ENCODE measurements at places on chromosomes 6 and 20.

DNA sequence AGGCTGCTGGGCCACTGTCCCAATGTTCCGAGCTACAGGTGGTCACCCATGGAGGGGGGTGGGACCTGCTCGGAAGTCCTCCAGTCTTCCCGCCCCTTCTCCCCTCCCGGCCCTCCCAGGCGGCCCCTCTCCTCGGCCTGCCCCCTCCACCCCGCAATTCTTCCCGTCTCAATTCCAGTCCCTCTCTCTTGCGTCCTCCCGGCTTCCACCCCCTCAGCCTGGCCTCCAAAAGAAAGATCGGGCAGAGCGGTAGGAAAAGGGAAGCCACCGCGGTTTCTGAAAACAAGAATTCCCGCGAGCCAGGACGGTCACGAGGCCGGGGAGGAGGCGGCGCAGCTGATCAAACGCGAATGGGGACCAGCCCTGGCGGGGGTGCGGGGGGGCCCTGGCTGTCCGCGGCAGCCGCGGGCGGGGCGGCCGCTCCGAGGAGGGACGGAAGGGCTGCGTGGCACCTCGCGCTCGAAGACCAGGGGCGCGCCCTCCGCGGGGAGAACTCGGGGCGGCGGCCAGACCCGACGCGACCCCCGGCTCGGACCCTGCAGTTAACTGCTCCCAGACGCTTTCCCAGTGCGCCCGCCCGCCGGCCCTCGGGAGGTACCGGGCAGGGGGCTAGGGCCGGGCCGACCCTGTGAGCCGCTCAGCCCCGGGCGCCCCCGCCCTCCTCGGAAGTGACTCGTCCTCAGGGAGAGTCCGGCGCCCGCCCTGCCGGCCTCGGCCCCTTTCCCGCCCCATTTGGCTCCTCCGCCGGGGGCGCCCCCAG, 1.0 kb downstream of the PXDC1 start:
- DNase-seq = no peak

DNA sequence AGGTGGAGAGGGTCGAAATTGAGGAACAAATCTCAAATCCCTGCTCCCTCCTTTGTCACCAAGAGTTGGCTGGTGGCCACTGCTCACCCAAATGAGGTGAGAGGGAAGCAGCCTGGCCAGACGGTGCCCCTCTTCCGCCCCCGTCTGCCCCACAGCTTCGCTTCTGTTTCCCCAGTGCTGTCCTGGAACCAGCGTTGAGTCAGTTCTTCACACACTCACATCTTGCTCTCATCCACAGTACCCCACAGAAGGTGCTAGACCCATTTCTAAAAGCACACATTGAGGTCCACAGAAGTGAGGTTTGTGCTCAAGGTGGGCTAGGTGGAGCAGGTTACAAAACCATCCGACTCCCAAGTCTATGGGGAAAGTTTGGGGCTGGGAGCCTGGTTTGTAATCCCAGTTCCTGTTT, 3.8 kb downstream of the CEBPB start:
- no peak for DNase-seq

- no peak for DNase-seq
Measured at GRCh38 chr20:41035207-41035606, 6.6 kb downstream of the TOP1 start.

- no peak for DNase-seq
Measured at GRCh38 chr6:7073821-7074525, 33.8 kb upstream of the RREB1 start.

DNA sequence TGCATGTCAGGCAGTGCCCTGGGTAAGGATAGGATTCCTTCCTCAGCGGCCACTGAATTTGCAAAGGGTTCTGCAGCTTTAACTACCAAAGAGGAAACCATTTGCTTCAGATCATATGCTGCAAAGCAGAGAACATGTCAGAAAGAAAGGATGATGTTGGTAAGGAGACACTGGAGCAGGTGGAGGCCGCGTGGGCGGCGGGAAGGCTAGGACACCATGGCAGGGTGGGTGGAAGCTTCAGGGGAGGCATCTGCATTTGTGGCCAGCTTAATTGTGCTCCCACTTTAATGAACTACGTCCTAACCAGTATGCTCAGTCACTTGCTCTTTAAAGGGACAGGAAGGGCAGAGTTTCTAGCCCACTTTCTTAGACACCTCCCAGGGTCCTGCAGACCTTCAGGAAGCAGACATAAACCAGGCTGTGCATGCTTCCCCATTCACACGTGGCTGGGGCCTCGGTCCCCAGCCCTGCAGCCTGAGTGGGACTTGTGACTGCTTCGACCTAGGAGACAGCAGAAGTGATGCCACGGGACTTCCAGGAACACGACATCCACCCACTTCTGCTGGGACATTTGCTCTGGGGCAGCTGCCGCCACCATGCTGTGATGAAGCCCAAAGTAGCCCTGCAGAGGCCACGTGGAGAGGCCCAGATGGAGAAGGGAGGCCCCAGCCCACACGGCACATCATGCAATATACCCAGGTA, 76.1 kb downstream of the GINS1 start:
- no peak for DNase-seq

GRCh38 chr20:41510847-41511450, 107.2 kb downstream of the CHD6 start:
- no peak for DNase-seq

DNA sequence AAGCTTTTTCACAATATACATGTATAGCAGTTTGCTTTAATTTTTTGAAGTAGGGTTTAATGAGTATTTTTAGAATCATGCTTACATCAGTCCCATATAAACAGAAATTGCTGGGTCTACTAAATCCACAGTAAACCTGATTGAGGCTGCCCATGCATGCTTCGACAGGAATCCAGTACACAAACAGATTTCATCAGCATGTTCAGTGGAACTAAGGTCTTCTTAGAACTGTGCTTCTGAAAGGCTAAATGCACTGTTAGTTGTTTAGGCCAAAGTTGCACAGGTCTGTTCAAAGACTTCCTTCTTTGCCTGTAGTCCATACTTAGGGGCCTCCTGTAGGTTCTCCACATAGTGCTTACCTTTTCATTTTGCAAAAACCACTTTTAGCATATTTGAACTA, 42.5 kb upstream of the THBS2 start:
- no peak for DNase-seq

DNA sequence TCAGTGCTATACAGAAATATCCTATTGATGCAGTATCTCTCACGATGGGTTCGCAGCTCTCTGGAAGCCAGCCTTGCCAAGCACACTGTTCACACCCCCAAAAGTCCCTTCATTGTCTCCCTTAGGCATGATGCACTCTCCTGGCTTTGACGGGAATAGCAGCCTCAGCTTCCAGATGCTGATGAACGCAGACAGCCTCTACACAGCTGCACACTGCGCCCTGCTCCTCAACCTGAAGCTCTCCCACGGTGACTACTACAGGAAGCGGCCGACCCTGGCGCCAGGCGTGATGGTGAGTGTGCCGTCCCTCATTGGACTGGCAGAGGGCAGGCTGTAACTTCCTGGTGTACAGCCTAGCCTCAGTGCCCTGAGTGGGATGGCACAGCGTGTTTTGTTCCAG, 60.0 kb upstream of the PBOV1 start:
- DNase-seq = no peak

DNA sequence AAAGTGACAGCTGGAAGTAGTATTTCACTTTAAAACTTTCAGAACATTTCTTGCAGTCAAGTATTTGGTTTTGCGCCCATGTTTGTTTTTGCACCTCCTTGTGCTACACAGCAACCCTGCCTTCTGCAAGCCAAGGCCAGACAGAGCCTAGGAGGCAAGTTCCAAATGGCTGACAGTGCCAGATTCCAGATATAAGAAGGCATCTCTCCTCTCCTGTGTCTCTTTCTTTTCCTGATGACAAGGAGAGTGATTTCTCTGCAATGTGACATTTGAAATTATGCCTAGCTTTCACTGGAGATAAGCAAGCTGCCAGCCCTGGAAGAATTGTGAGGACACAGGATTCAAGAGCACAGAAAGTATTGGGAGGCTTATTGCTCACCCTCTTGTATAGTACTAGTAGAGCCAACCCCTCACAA, 149.1 kb upstream of the TENT5A start:
- DNase-seq = no peak

DNA sequence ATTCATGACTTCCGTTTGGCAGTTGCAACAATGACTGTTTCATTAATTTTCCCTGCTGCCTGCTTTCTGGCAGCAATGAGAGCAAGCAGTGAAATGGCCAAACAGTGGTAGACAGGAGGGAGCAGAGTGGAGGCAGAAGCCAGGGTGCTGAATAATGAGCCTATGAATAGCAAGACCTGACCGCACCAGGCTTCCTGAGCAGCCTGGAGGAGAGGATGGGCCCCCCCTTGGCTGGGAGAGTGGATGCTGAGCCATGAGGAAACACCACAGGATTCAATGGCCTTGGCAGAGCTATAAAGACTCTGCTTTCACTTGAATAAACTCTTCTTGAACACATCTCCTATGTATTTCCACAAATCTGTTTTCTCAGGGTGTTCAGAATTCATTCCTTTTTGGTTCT, 68.1 kb upstream of the SNRPB2 start:
- no peak for DNase-seq

GRCh38 chr20:58515233-58516212, at the start of gene APCDD1L:
Gene APCDD1L (minus strand): TSS chr20:58515399. CDS start chr20:58514707, 692 bp downstream.
- no peak for DNase-seq

GRCh38 chr6:113654396-113654795, 202.7 kb upstream of the MARCKS start:
- DNase-seq = peak; percentile 41

- peak; percentile 72 for DNase-seq
Measured at GRCh38 chr6:137641474-137642077, 147.4 kb upstream of the OLIG3 start.

DNA sequence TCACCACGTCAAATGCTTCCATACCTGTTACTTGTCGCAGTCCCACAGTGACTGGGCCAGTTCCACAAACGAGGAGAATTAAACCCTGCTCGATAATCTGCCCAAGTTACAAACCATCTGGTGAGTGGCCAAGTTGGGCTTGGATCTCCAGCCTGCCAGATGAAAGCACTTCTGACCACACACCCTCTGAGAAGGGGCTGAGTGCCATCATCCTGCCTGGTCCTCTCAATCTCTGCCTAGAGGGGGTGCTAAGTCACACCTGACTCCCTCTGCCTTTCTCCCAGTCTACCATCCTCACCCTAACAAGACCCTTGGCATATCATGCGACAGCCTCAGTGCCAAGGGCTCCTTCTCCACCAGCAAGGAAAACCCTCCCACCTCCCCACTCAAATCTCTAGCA, 15.8 kb downstream of the RRP36 start:
- DNase-seq = no peak

DNA sequence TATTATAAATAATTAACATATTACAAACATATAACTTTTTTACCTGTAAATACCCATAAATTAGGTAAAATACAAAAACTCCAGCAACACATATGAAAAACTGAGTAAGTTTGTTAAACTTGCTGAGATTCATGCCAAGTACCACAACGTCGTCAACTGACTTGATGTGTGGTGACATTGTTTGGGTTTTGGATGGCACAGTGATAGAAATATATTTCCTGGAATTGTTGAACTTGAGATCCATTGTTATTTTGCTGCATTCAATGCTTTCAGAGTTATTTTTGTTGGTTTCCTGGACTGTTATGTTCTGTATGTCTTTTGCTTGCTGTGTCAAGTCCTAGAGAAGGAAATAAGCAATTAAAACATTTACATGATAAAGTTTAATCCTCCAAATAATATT, 5.5 kb downstream of the SLC35B3 start:
- DNase-seq = no peak

DNA sequence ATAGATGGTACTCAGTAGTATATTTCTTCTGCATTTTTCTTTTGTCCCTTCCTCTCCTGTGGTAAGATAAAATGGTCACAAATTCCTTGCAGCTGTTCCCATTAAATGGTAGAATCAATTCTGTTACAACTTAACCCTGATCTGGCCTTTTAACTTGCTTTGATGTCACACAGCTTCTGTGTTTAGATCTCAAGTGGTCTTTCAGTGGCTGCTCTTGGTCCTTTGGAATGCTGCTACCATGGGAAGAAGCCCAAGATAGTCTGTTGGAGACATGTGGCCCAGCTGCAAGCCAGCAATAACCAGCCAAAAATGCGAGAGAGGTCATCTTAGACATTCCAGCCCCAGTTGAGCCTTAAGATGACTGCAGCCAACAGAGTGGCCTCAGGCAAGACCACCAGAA, 429.7 kb downstream of the KIF16B start:
- no peak for DNase-seq

DNA sequence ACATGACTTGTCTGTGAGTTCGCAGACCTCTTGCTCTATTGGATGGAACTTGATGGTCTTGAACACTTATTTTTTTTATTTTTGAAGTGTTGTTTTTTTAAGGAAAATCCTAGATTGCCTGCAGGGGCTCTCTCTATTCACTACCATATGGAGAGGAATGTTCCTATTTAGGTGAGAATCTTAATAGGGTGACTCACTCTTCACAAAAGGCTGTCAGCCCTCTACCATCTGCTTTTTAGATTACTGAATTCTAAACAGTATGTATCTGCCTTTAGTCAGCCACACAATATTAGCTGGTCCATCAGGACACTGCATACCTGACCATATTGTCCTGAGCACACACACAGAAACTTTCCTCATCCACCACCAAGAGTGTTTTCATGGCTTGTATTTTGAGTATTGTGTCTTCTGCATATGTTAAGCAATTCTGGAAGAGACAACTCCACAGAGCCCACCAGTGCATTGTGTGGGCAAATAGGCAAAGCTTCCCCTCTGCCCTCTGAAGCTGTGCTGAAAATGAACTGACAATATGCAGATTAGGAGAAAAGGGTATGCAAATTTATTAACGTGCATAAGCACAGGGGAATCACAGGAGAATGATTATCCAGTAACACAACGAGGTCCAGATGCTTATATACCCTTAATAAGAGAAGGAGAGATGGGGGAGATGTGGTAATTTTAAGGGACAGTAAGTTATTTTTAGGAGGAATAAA, 6.6 kb upstream of the BTBD9 start:
- no peak for DNase-seq

Data from HCT116 (cell line).